ENCODE measurements at places on chromosomes 7 and 10.

DNA sequence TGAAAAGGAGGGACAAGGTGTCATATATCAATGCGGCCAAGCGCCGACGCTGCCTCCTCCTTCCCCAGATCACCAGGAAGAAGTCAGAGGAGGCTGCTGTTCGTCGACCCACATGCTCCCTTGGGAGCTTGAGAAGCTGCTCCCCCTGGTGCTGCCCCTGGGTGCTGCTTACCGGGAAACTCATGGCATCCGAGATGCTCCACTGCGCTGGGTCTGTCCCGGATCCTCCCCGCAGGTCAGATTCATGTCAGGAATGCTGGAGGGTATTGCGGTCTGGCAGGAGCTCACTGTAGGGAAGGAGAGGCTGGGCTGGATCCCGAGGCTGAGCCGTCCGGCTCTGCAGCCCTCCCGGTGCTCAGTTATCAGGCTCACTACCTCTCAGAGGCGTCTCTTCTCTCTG is 123.7 kb upstream of the FAM20C start:
- DNase-seq, result no peak

- DNase-seq, result no peak
These were observed 129.2 kb downstream of the KCND2 start for GRCh38 chr7:120402079-120402767.

- no peak for DNase-seq
These were observed 369.7 kb downstream of the PLXNA4 start for GRCh38 chr7:132206594-132206993.

DNA sequence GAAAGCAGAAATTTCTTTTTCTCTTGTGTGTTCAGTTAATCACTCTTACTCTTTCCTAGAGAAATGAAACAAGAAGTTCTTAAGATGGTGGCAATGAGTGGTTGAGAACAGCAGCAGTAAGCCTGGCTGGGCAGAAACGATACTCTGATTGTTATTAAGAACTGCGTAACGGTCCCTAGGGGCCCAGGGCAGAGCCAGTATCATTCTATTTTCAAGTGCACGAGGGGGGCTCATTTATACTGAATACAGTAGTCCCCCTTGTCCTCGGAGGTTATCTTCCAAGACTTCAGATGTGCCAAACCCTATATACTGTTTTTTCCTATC is 64.9 kb downstream of the EEPD1 start:
- DNase-seq, result no peak

DNA sequence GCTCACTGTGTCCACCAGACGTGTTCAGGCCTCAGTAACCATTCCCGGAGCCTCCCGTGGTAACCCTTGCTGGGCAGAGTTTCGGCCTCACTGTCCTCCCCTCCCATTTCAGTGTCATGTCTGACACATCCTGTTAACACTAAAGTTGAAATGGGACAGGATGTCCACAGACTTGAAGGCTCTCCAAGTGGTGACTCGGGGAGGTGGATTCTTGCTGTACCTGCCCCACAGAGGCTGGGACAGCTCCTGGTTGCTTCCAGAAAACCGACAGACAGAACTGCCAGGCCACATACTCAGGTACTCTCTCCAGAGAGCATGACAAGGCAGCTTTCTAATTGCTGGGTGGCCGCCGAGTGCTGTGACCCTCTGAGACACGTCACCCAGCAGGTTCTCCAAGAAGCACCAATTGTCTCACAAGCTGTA is 17.9 kb upstream of the CYTH3 start:
- DNase-seq, result no peak

DNA sequence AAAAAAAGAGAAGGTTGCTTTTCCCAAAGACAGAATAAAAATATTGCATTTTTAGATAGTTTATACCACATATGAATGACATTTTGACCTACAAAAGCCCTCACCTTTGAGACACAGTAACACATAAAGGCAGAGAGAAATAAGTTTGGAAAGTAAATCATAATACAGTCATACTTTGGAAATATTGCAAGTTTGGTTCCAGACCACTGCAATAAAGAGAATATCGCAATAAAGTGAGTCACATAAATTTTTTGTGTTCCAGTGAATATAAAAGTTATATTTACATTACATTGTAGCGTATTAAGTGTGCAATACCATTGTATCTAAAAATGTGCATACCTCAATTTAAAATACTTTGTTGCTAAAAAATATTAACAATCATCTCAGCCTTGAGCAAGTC is 40.3 kb downstream of the CCDC71L start:
- no peak for DNase-seq

GRCh38 chr7:104878577-104878976 is 135.4 kb upstream of the KMT2E start:
- no peak for DNase-seq

- DNase-seq, result no peak
These were observed 1.0 kb downstream of the PAXIP1 start for GRCh38 chr7:155001756-155002410.

GRCh38 chr7:70178787-70179186 is 580.5 kb downstream of the AUTS2 start:
- no peak for DNase-seq

DNA sequence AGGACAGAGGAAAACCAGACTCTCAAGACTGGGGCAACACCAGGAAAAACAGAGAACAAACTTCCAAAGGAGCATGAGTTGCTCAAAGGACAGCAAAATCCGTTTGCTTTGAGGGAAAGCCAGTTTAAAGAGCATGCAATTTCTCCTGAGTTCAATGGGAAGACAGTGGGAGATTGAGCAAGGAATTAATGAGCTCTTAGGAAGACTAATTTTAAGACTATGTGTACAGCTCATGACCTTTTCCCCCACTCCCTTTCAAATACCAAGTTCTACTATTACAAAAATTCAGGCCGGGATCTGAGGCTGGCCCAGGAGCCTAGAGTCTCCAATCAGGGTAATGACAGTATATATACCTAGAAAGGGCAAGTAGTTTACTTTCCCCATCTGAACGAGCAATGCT is 79.2 kb downstream of the EPDR1 start:
- no peak for DNase-seq

- no peak for DNase-seq
These were observed 431.2 kb downstream of the TNS3 start for GRCh38 chr7:47150497-47151260.

GRCh38 chr7:49778731-49779270 is 5.4 kb downstream of the VWC2 start:
- no peak for DNase-seq

- DNase-seq, result no peak
These were observed 3.7 kb upstream of the ANKRD1 start for GRCh38 chr10:90924552-90924951.

- no peak for DNase-seq
These were observed 201.7 kb upstream of the KLF14 start for GRCh38 chr7:130935564-130936157.

DNA sequence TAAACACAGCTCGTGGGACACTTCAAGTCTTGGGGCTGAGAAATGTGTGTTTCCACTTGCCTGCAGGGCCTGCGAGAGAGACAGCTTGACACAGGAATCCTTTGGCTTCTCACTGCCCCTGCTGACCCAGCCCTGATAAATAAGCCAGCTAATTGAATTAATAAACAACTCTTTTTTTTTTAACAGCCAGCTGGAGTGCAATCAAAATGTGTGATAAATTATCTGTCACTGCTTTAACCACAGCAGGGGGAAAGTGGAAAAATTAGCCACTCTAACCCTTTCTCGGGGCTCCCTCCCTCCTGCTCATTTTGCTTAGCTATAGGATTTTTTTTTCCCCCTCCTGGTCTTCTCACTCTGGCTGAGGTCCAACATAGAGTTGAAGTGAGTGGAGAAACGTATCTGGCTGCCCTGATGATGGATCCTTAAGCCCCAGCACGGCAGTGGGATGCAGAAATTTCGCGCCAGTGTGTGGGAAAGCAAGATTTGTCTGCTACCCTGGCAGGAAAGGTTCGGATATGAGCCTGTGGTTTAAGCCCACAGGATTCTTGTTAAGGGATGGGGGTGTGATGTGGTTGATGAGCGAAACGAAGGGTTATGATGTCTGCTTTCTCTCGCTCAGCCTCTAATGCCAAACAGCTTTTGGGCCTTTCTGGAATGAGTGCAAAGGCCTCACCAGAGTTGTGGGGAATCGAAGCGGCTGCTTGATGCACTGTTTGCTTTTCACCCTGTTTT is 173.8 kb downstream of the TRIL start:
- no peak for DNase-seq

DNA sequence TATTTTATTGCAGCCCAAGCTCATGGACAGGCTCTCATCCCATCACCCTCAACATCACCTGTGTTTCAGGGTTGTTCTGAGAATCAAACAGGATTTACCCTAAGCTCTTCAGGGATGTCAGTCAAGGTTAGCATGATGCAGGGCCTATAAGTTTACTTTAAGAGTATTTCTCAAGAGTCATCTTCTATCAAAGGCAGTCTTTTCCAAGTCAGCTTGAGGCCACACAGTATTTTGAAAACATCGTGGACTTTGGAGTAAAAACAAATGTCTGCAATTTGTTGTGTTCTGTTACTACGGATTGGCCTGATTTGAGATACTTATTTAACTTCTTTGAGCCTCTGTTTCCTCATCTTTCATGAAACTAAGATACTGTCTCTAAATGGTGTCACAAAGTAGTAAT is 42.0 kb upstream of the NRP1 start:
- no peak for DNase-seq

GRCh38 chr10:102269017-102269416 is 23.7 kb downstream of the GBF1 start:
- DNase-seq, result no peak

GRCh38 chr10:61589547-61590243 is 73.0 kb upstream of the CABCOCO1 start:
- DNase-seq, result no peak

GRCh38 chr7:1124164-1124563 is 35.8 kb downstream of the ZFAND2A start:
- DNase-seq, result no peak

DNA sequence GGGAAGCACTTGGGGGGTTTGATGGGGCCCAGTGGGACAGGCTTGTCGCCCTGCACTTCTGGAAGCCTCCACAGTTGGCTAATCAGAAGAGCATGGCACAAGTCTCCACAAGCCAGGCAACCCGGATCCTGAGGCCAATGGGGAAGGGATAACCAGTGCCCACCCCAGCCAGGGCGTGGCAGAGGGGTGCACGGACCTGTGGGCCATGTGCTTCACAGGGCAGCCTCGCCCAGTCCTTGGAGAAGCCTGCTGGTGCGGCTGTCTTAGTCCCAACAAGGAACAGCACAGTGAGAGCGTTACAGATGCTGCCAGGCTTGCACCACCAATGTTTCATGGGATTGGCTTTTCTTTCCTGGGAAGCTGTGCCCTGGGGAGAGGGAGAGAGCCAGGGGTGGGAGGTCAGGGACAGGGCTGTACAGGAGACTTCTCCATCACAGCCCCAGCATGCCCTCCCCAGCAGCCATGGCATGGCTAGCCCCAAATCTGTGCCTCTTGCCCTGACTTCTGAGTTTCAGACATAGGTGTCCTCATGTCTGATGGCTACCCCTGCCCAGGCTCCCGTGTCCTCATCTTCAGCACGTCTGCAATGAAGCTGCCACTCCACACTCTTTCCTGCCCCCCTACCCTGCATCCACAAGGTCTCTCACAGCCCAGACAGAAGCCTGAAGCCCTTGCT is 116.0 kb downstream of the PTPN20 start:
- no peak for DNase-seq
